ENCODE measurements at places on chromosomes 5 and 9. TPM values are rescaled to one million over a fixed set of nuclear protein-coding genes. Genes with fewer than 3 reads are reported as not detected.

Gene PDLIM4
- total RNA-seq, result 107 TPM

Gene NNT
- total RNA-seq, result 85.1 TPM

Gene CYSRT1
- 0.55 TPM for total RNA-seq

Gene IQGAP2
- 2.1 TPM for total RNA-seq

Gene CDH12
- total RNA-seq, result not detected

Gene THBS4
- total RNA-seq, result 2.1 TPM

Gene NFX1
- 25.2 TPM for total RNA-seq

Gene TLX3
- total RNA-seq, result not detected

Gene SOHLH1
- total RNA-seq, result not detected

Gene TNFSF15
- total RNA-seq, result 3.0 TPM

Gene MRPL22
- total RNA-seq, result 28.0 TPM

Gene ZNF879
- total RNA-seq, result 7.6 TPM

Gene ZMAT2
- total RNA-seq, result 61.1 TPM

Gene ADGRV1
- total RNA-seq, result 0.25 TPM

Gene LEAP2
- total RNA-seq, result 0.11 TPM

Gene EQTN
- not detected for total RNA-seq

Gene TAF11L10
- total RNA-seq, result not detected

Gene ANKRD31
- total RNA-seq, result 0.11 TPM

Gene S100Z
- total RNA-seq, result not detected

Gene MEGF10
- total RNA-seq, result 0.22 TPM

Gene GABRA6
- total RNA-seq, result not detected

Gene MYMK
- total RNA-seq, result not detected

Gene CDH6
- 21.6 TPM for total RNA-seq

Gene MRPL36
- total RNA-seq, result 50.8 TPM

Gene PTGDS
- total RNA-seq, result 40.7 TPM

Gene FRMD3
- total RNA-seq, result 1.4 TPM

Gene BARHL1
- not detected for total RNA-seq

Gene UBQLN1
- 159 TPM for total RNA-seq

Gene SPATA31D4
- total RNA-seq, result under 0.01 TPM

Gene SWI5
- 31.2 TPM for total RNA-seq

Gene MZB1
- not detected for total RNA-seq

Gene GPR150
- total RNA-seq, result 0.33 TPM

Gene INPP5E
- 9.1 TPM for total RNA-seq

Gene NUTM2F
- not detected for total RNA-seq

Gene RNF208
- total RNA-seq, result 0.25 TPM

Gene SPAG8
- 1.3 TPM for total RNA-seq

Gene BICD2
- 48.1 TPM for total RNA-seq

Gene IL31RA
- 1.2 TPM for total RNA-seq

Gene FGF1
- 4.0 TPM for total RNA-seq

Gene KCNV2
- total RNA-seq, result not detected

Gene AQP7
- total RNA-seq, result not detected

Gene C5orf52
- total RNA-seq, result not detected

Gene LHFPL2
- total RNA-seq, result 72.5 TPM

Gene SPATA31A3
- not detected for total RNA-seq

Gene FOXD1
- total RNA-seq, result 3.2 TPM

Gene LCN9
- not detected for total RNA-seq

Gene PCDHB5
- 0.50 TPM for total RNA-seq

Gene NUDCD2
- 7.1 TPM for total RNA-seq

Gene SEMA6A
- total RNA-seq, result 0.12 TPM

Gene NRG2
- total RNA-seq, result 0.77 TPM
